ENCODE measurements at places on chromosomes 6 and 20. TPM values are rescaled to one million over a fixed set of nuclear protein-coding genes. Genes with fewer than 3 reads are reported as not detected.

The LRFN2 gene
- total RNA-seq: 0.33 TPM

DNA sequence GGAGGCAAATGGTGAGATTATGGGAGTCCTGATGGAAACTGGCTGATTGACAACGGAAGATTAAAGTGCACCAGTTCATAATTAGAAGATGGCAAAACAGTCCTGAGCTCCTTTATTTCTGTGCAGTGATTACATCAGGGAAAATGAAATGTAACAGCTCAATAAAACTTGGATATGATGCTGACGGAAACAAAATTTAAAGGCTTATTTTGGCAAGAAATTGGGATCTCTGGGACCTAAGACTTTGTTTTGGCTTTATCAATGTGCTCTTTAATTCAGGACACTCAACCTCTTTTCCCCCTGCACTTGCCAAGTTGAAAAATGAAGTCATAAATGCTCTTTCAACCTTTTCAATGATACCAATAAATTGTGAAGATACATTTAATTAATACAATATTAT lies 226.8 kb downstream of the C6orf118 start:
- DNase-seq: no peak
- no peaks in the 10 kb centered on the region for H3K36me3 ChIP-seq
- no peak overlapping the region for H3K27ac ChIP-seq
- H3K27me3 ChIP-seq: no peaks in the 10 kb centered on the region
- H3K4me1 ChIP-seq: no peaks in the 10 kb centered on the region

GRCh38 chr6:35402136-35402855 lies 49.8 kb upstream of the FANCE start:
- H3K36me3 ChIP-seq: no peaks in the 10 kb centered on the region
- no peak overlapping the region for H3K27ac ChIP-seq
- no peaks in the 10 kb centered on the region for H3K27me3 ChIP-seq
- no peak overlapping the region for H3K4me3 ChIP-seq
- peak; percentile 61 for DNase-seq

DNA sequence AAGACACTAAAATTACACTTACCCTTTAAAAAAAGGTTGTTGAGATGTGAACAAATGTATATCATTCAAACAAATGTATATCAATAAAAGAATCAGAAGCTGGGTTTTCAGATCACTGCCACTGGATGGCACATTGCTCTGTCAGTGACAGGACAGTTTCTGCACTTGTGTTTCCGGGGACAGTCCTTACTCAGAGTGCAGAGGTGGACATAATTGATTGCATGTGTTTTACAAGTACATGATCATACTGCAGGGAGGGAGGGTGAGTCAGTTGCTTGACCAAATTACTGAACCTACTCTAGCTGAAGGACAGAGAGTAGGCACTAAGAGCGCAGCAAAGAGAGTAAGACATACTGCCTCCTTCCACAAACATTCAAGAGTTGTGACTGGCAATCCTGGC lies 302.3 kb downstream of the TENT5A start:
- H3K36me3 ChIP-seq: no peaks in the 10 kb centered on the region
- no peaks in the 10 kb centered on the region for H3K4me1 ChIP-seq
- peak overlapping the region; percentile 28 for H3K27ac ChIP-seq
- DNase-seq: peak; percentile 37
- H3K27me3 ChIP-seq: no peaks in the 10 kb centered on the region

DNA sequence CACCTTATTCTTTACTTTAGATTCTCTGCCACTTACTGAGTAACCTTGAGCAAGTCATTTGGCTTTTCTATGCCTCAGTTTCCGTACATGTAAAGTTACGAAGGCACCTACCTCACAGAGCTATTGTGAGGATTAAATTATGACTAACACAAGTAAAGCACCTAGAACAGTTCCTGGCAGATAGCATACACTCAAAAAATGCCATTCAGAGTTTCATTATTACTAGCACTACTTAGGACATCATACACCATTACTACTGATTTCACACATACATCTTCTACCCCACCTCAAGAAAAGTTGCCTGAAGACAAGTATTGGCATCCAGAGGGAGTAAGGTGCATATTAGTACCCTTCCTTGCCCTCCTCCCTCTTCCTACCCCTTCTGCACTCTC lies 107.8 kb downstream of the OGFRL1 start:
- H3K27me3 ChIP-seq: no peaks in the 10 kb centered on the region
- no peak for DNase-seq
- no peak overlapping the region for H3K4me3 ChIP-seq

All from hepatocyte (in vitro differentiated cells).